DMS53 (cell line): ENCODE measurements at places on chromosomes 3 and 15.

- DNase-seq = peak; percentile 16
These were observed 27.1 kb upstream of the RORA start for GRCh38 chr15:61256231-61256630.

- DNase-seq = no peak
These were observed 64.4 kb downstream of the GTPBP8 start for GRCh38 chr3:113055201-113055600.

DNA sequence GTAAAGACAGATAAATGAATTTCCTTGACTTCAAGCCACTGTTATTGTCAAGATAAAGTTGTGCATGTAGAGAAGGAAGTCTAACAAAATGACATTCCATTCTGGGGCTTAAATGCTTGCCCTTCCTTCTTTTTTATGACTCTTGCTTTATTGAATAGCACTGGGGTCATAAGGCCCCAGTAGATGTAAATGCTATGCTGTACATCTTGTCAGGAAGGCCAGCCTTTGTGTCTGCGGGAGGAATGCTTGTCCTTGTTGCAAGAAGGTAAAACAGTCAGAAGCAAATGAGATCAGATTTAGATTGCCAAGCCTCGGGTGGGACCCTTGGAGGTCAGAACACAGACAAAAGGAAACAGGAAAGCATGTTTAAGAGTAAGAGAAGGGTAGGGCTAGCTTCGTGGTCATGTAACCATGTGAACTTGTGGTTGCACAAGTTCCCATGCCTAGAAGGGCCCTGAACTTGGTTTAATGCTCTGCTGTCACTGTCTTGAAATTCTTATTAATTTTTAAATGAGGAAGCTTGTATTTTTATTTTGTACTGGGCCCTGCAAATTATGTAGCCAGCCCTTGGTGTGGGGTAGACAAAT, 81.5 kb downstream of the PPM1L start:
- no peak for DNase-seq

GRCh38 chr15:62067448-62068044, 769 bp downstream of the C2CD4A start:
- DNase-seq = peak; percentile 80

- DNase-seq = no peak
These were observed 59.8 kb downstream of the TP53BP1 start for GRCh38 chr15:43433165-43433564.

DNA sequence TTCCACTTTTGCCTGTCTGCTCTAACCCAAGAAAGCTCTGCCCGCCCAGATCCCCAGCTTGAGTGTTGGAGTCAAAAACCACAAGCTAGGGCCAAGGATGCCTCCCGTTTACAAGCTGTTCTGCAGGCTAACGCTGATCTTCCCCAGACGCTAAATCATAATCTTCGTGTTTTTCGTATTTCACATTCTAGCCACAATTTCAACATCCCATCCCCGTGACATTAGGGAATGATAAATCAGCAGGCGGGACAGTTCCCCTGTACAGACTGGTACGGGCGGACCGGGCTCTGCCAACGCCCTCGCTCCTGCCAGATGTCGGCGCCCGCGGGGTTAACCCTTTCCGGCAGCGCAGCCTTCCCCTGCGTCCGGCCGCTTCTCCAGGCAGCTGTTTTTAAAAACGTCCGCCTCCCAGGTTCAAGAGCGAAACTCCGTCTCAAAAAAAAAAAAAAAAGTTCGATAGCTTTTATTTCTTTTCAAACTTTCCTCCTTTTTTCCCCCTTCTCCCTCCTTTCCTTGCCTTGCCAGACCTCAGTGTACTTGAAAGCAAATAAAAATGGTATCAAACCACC, 81.0 kb upstream of the BNC1 start:
- peak; percentile 37 for DNase-seq

GRCh38 chr3:31924610-31925270, 56.3 kb downstream of the OSBPL10 start:
- no peak for DNase-seq

GRCh38 chr3:146655333-146655996, 50.3 kb upstream of the PLSCR5 start:
- DNase-seq = no peak

- no peak for DNase-seq
These were observed 2.2 kb downstream of the PLSCR1 start for GRCh38 chr3:146542179-146542578.

DNA sequence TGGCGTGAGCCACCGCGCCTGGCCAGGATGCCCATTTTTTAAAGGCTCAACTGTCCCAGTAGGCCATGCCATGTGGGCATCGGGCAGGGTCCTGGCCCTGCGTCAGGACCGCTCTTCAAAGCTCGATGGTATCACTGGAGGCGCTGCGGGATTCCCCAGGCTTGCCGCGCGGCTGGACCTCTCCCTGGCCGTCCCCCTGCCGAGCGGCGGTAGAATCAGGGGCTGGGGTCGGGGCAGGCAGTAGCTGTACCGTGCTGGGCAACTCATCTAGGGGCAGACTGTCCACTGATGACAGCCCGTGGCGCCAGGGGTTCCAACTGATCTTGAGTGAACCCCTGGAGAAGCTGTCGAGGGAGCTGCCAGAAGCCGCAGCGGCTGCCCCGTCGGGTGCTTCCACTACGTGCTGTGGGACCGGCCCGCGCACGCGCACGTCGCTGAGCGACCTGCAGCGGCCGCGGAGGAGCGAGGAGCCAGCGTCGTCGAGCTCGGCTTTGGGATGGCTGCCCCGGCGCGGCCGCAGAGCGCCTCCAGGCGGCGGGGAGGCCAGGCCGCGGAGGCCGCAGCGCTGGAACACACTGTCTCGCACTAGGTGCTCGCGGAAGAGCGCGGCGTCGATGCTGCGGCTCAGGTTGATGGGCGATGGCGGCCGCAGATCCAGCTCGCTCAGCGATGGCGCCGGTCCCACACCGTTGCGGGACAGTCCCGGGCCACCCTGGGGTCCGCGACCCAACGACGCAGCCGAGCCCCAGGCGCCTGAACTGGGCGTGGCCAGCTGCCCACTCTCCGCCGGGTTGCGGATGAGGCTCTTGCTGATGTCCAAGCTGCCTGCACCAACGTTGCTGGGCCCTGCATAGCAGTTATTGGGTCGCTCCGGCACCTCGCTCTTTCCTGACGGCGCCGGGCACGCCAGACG, 5.8 kb downstream of the PRRT3 start:
- peak; percentile 90 for DNase-seq

GRCh38 chr3:94171954-94172353, 109.1 kb downstream of the NSUN3 start:
- no peak for DNase-seq
